ENCODE measurements at places on chromosomes 1 and 21.

DNA sequence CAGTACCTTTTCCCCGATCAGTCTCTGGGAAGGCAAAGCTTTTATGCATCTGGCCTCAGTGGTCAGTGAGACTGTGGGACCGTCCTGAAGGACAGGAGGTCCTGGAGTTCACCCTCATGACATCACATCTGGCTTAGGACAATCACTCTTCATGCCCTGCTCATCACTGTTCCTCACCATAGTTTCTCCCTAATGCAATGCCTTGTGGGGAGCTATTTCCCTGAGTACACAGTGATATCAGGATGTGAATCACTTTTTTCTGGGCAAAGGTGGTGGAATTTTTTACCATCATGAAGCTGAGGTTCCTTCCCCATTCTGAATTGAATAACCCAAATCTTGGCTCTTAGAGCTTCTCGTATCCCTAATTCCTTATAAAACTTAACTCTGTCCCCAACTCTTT is 34.8 kb upstream of the CFAP126 start:
- DNase-seq, result no peak

DNA sequence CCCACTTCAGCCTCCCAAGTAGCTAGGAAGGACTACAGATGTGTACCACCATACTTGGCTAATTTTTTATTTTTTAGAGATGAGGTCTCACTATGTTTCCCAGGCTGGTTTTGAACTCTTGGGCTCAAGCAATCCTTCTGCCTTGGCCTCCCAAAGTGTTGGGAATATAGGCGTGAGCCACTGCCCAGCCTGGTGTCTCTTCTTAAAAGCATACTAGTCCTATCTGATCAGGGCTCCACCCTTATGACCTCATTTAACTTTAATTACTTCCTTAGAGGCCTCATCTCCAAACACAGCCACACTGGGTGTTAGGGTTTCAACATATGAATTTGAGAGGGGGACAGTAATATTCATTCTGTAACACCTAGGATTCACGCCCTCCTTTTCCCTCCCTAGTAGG is 130.9 kb downstream of the GLIS1 start:
- DNase-seq, result no peak

GRCh38 chr1:95716550-95716949 is 482.5 kb downstream of the RWDD3 start:
- DNase-seq, result no peak

- DNase-seq, result no peak
Observed at GRCh38 chr21:34857874-34858273, 189.1 kb downstream of the CLIC6 start.

DNA sequence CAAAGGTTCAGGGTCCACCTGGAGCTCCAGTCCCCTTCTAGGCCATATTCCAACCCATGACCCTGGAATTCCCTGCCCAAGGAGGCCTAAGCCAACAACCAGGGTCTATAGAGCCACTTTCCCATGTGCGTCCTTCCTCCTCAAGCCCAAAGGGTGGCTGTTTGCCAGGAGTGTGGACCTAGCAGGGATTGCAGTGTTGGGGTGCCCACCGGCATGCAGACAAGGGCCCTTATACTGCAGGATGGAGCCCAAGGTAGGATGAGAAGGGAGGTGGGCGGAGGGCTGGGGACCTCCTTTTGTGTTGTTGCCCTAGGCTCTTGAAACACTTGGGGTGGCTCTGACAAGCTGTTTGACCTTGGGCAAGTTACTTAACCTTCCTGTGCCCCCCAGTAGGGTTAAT is 19.7 kb upstream of the ADGRB2 start:
- DNase-seq, result no peak

- DNase-seq, result peak; percentile 94
Observed at GRCh38 chr1:26321315-26322041, 3.7 kb downstream of the CD52 start.

GRCh38 chr1:35287807-35288640 is 19.5 kb downstream of the ZMYM4 start:
- DNase-seq, result no peak

GRCh38 chr21:45901061-45901690 is 80.4 kb upstream of the COL6A1 start:
- no peak for DNase-seq

- peak; percentile 33 for DNase-seq
Observed at GRCh38 chr1:40948741-40949443, 30.6 kb upstream of the CTPS1 start.

DNA sequence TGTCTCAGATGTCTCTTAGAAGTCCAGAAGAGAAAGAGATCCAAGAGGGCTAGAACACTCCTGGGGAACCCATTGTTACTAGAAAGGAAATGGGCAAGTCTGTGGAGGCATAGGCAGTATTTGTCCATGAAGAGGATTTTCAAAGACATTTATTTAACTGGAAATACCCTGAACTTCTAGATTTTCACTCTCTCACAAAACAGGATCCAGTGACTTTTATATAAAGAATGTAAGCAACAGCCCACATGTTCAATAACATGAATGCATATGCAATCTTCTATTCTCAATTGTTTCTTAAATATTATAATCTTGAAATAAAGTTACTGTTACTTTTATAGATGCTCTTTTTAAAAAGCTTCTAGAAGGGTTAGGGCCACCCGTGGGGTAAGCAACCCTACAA is 53.4 kb downstream of the TBX15 start:
- no peak for DNase-seq

- no peak for DNase-seq
Observed at GRCh38 chr1:175951627-175952026, 208.2 kb upstream of the TNR start.

DNA sequence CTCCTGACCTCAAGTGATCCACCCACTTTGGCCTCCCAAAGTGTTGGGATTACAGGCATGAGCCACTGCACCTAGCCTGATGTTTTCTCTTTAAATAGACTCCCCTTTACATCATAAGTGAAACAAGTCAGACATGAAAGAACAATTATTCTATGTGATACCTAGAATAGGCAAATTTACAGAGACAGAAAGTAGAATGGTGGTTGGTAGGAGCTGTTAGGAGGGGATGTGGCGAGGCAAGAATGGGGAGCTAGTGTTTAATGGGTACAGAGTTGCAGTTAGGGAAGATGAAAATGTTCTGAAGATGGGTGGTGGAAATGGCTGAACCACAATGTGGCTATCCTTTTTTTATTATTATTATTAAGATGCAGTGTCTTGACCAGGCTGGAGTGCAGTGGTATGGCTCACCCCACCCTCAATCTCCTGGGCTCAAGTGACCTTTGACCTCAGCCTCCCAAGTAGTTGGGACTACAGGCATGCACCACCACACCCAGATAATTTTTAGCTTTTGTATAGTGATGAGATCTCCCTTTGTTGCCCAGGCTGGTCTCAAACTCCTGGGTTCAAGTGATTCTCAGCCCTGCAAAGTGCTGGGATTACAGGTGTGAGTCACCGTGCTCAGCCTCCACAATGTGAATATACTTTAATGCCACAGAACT is 28.4 kb downstream of the ELF3 start:
- no peak for DNase-seq

GRCh38 chr1:2300851-2301606 is 72.9 kb downstream of the SKI start:
- peak; percentile 97 for DNase-seq

DNA sequence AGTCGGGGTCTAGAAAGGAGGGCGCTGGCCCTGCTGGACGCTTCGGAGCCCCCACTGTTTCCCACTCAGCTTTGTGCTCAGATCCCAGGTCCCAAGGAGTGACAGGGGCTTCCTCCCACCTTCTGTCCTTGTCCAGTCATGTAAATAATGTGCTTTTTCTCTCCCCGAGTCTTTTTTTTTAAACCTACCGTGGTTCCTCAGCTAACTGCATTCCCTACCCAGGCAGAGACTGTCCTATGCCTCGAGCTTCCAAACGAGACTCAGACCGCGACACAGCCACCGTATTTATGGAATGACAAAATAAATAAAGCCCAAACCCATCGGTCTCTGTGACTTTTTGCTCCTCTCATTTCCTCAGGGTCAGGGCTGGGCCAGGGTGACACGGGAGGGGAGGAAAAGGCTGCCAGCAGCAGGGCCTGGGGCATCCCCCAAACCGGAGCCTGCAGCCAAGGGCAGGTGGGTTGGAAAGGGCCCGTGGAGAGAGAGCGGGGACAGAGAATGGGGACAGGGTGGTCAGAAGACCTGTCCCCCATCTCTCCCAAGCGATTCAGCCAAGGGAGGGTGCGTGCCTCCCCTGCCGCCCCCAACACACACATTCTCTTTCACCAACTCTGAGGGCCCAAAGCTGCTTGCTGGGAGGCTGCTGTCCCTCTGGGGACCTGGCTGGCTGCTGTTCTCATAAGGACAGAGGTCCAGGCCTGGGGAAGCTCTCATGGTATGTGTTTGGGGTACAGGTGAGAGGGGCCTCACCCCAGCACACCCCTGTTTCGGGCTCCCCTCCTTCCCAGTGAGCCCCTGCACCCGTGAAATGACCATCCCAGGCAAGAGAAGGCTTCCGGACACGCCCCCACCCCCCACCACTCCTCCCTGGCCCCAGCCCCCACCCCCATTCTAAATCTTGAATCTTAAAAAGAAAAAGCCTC is 55.4 kb downstream of the KCNAB2 start:
- no peak for DNase-seq

DNA sequence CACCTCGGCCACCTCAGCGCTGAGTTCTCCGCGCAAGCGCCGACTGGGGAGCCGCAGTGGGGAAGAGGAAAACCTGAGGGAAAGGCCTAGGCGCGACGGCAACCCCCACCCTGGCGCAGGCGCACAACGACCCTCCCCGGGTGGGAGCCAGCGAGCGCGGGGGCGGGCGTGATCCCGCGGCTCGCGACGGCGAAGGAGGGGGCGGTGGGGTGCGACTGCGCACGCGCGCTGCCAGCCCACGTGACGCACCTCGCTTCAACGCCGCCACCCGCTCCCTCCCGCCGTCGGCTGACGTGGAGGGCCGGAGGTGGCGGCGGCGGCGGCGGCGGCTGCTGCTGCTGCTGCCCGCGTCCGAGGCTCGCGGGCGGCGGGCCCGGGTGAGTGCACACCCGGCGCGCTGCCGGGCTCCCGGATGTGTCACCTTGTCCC is at the start of the genes PIGP and TTC3:
PIGP (minus strand) TSS at position 84 of the 429 bp plus-strand sequence. CDS start 556 bp downstream, outside the sequence.
TTC3 (plus strand) TSS at position 267 of the 429 bp plus-strand sequence. CDS start 14,004 bp downstream, outside the sequence.
- DNase-seq, result peak; percentile 96

DNA sequence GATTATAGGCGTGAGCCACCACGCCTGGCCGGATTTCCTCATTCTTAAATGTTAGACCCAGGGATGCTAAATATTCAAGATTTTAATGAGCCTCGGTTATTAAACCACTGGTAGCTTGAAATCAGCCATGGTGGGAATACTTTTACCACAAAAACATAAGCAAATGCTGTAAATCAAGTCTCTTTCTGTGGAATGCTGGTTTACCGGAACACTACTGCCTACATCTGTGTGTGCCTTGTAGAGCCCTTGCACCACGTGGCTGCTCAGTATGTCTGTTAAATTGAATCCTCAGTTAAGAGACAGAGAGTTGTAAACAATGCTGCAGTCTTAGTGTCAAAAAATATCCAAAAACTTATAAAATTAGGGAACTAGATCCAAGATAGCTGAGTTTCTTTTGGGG is 26.8 kb upstream of the CNN3 start:
- no peak for DNase-seq

- no peak for DNase-seq
Observed at GRCh38 chr1:101247404-101248287, 10.8 kb downstream of the S1PR1 start.

GRCh38 chr21:25179116-25179515 is 428.2 kb downstream of the MRPL39 start:
- DNase-seq, result no peak

Measured in CD4-positive, alpha-beta T cell treated with Interferon alpha-2 for 1 hour (primary cell).